ENCODE measurements at places on chromosomes 12 and 14.
A peak's percentile ranks its signal among the peaks of the same experiment; 100 is the strongest.

DNA sequence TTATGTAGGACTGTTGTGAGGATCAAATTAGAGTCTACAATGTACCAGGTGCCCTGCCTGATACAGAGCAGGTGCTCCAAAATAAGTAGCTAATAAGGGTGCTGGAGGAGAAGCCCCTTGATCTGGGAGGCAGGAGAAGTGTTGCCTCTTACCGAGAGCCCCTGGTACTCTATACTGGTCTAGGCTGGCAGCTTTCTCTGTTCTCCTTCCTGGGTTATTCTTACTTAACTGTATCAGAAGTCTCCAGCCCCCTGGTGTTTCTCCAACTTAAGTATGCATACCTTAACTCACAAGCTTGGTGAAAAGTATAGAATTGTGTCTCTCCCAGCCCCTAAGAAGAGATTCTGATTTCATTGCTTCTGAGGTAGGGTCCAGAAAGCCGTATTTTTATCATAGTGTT, 254.9 kb downstream of the LRIG3 start:
- DNase-seq, result no peak

DNA sequence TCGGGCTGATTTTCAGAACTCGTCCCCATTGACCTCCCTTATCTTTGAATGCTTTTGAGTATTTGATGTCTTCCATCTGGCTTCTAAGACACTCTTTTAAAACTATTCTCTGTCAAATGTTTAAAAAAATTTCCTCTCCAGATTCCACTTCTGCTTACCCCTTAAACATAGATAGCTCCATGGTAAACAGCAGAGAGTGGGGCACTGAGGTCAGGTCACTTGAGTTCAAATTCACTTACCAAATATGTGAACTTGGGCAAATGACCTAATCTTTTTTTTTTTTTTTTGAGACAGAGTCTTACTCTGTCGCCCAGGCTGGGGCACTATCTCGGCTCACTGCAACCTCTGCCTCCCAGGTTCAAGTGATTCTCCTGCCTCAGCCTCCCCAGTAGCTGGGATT, 126.8 kb upstream of the CPSF6 start:
- no peak for DNase-seq

GRCh38 chr14:50964683-50965390, 20.6 kb upstream of the PYGL start:
- DNase-seq, result no peak

DNA sequence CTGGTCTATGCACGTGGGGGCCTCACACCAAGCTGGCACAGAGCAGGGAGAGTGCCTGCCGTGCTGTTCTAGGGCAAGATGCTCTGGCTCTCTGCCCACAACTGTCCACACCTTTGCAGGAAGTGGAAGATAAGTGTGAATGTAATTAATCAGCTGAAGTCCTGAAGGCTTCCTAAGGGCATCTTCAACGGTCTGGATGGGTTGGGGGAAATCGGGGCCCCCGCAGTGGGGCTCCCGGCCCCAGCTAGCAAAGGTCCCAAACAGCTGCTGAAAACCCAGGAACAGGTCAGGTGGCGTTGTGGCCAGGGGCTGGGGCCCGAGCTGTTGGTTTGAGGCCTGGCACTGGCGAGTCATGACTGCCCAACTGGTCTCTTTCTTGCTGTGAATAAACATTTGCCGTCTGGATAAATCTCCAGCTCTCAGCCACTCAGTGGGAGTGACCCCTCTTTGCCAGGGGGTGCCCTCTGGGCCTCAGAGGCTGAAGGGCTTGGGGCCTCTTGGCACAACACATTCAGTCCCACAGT, 6.7 kb upstream of the SLC25A29 start:
- no peak for DNase-seq

- no peak for DNase-seq
Measured at GRCh38 chr12:76891609-76892008, 12.8 kb upstream of the CSRP2 start.

DNA sequence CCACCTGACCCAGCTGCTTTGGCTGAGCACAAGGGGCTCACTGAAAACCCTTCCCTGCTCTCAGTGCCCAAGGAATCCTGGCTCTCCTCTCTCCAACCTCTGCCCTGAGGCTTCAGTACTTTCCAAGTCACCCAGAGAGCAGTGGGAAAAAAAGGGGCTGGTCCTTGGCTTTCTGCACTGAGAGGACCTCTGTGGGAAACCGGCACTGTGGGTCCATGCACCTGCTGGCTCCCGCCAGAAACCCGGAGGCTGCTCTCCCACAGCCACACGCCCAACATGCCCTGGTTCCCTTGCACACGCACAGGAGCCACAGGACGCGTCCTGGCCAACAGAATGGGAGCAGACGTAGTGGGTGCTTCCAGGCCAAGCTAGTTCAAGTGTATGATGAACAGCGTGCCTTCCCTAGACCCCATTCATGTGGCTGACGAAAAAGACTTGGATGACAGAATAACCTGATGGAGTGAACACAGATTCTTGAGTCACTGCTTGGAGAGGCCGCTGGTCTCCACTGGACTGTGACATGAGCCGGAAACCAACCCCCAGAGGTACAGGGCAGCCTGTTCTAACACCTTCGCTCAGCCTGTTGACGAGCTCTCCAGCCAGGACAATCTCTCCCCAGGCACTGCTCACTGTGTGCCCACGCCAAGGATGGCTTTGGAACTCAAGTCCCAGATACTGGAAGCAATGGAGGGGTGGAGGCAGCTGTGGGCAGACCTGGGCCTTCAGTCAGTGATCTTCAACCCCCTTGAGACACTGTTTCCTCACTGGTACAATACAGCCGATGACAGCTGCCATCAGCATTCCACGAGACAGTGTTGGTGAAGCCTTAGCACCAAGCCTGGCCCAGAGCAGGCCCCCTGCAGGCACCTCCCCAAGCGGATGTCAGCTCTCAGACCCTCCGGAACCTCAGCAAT, 87.7 kb downstream of the ITPK1 start:
- DNase-seq, result no peak

DNA sequence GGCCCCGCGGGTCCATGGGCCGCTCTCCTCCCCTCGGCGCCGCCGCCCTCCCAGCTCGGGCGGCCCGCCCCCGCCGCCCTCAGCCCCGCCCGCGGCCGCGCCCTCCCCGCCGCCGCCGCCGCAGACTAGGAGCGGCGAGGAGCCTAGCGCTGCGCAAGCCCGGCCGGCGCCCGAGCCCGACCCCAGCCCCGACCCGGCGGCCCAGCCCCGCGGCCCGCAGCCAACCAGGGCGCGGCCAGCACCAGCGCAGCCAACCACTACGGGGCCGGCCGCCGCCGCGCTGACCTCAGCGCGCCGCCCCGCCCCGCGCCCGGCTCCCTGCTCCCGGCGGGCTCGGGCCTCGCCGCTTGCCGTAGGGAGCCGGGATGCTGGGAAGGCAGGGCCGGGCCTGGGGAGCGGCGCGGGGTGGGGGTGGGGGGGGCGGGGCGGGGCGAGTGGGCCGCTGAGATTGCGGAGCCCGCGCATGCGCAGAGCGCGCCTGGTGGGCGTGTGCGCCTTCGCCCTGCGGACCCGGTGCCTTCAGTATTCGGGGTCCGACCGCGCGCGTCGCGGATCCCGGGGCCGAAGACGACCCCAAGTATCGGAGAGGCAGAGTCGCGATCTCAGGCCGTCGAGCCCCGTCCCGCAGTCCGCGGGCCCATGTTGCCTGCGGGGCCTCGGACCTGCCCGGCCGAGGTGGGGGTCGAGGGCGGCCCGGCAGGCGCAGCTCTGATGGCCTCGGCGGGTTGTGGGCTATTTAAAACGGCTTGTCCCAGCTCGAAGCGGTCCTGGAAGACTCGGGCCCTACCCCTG, at the start of gene CDC42BPB:
CDC42BPB (minus strand) TSS at position 178 of the 792 bp plus-strand sequence. CDS start 376 bp downstream, outside the sequence.
- peak; percentile 15 for DNase-seq

GRCh38 chr14:74211945-74212580, 27.2 kb upstream of the VSX2 start:
- no peak for DNase-seq

GRCh38 chr12:128205145-128205544, 61.8 kb upstream of the TMEM132C start:
- DNase-seq, result no peak

DNA sequence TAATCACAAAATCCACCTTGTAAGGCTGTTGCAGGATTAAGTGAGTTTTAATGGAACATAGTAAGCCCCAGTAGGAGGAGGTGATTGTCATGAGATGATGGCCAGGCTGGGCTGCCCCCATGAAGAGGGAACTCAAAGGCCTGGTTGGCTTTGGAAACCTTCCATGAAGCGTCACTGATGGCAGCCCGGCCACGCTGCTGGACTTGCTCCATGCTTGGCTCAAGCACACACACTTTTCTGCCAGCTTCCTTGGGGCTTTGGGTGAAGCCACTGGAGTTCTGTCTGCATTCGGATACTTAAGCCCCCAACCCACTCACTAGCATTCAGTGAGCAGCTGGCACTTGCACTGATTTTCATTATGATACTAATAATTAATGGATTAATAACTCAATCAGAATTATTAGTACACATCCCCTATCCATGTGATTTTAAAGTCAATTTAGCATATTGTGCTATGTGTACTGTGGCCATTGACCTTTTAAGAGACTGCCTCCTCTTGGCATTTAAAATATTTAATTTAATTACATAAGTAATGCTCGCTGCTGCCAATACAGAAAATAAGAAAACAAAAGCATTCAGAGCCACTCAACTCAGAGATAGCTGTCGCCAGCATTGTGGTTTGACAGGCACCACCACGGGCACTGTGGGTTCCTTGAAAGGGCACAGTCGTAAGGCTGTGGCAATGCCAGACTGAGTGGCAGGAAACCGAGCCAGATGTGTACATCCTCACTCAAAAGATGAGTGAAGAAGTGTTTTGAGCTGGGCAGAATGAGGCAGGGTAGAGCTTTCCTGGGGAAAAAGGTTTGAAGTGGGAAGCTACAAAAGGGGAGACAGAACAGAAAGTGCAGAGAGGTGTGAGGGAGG, 15.9 kb downstream of the KRT85 start:
- DNase-seq, result peak; percentile 19

DNA sequence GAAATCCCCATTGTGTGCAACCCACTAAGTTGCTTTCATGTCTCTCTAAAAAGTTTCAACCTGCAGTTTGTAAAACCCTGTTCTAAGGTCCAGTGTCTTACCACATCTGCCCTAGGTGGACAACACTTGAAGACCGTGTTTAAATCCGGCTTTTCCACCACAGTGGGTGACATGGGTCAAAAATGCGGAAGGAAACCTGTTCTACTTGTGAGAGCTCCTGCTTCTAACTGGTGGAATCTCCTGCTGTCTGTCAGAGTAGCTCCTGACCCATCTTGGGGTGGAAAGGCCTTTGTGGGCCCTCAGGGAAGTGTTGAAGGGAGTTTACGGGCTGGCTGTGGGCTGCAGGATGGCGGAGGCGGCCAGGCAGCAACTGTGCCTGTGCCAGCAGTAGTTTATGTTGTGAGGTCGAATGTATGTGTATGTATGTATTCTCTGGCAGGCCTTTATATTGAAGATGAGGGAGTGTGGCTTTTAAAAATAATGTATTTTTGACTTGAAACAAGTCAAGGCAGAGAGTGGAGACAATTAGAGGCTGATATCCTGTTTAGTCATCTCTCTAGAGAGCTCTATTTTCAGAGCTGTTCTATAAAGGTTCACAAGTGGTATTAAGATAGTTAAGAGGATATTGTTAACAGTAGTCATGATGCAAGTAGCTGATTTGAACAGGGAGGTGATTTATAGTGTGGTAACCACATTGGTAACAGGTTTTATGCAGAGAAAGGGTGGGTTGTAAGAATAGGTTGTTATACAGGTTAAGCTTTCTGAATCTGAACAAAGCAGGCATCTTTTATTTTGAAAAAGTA, 67.0 kb downstream of the PRKCH start:
- no peak for DNase-seq

DNA sequence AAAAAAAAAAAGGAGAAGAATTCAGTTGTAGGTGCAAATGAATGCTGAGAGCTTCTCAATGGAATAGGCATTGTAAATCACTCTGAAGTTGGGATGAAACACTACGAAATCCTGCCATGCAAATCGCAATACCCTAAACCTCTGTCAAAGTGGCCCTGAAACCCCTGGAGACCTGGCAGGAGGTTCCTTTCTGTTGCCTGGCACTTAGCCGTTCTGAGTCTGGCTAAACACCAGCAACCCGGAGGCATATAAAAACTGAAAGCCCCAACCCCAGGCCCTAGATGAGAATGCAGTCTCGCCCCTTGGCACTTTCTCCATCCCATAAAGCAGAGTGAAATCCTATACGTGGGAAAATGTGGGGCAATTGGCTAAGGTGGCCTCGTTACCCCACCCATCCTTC, 151.5 kb upstream of the PARP11 start:
- DNase-seq, result no peak

DNA sequence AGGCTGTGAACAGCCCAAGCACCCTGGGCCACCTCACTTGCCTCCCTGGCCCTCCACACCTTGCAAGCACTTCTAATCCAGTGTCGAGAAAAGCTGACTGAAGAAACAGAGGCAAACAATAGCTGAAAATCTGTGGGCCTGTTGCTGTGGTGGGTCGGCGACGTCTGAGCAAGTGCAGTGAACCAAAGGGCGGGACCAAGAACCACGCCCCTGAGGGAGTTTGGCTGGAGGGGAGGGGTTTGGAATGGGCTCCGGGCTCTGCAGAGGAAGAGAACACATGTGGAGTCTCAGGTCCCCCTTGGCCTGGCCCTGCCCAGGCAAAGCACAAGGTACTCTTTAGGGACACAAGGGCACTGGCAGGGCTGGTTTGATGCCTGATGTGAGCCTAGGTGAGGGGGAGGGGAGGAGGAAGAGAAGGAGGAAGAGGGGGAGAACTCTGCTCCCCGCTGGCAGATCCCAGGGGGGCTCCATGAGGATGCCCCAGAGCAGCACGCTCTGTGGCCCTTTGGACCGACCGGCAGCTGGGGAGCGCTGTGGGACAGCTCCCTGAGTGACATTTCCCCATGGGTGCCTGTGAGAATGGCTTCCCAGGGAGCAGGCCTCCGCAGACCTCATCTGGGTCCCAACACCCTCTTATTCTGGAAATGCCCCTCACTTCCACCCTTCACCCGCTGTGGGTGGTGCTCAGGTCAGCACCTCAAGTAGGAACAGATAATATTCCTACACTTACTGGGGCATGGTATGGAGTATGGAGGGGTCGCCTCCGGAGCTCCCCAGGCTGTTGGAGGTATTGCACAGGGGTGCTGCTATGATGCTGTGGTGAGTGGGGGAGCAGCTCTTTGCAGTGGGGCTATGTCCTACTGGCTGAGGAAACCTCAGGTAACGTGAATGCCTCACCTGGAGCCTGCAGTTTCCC, 85.5 kb downstream of the CPSF2 start:
- DNase-seq, result no peak

- DNase-seq, result no peak
Measured at GRCh38 chr12:41992022-41992421, 152.7 kb downstream of the GXYLT1 start.

DNA sequence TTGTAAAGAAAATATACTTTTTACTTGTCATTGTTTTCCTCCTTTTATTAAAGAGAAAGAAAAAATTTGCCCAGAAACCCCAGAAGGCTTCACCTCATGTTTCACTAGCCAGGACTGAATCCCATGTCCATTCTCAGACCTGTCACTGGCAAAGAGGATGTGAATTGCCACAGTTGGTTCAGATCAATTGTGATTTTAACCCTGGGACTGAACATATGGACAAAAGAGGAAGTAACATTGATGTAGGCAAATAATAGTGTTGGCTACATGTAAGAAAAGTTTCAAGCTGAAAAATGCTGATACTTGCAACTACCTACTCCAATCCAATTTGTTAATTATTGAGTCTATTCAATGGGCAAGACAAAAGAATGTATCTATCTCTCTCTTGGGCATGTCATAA, 8.6 kb upstream of the CCDC196 start:
- DNase-seq, result no peak

GRCh38 chr12:52059582-52060497, 8.6 kb downstream of the NR4A1 start:
- DNase-seq, result peak; percentile 55

- DNase-seq, result no peak
Measured at GRCh38 chr12:66514581-66514980, 164.3 kb downstream of the GRIP1 start.

All from stimulated activated CD8-positive, alpha-beta memory T cell treated with anti-CD3 and anti-CD28 coated beads, Interleukin-4, amount 100 ng/mL, for 1 hour (primary cell).